Suprapubic skin (tissue), 4 donors: ENCODE measurements at places on chromosomes 11 and 22.

DNA sequence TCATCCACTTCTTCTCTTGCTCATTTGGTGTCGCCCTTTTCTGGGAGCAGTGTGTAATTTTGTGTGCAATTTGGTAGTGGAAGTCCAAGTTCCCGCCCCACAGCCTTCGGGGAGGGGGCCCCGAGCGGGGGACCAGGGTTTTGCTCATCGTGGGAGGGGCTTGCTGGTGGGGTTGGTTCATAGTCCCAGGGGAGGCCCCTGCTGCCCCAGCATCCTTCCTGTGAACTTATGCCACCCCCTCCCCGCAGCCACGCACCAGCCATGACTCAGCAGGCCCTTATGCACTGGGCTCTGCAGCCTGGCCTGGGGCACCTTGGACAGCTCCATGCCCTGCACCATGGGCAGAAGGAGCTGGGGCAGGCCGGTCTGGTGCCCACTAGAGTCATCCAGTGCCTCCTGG is 1183.6 kb downstream of the BRD1 start:
- no peak for DNase-seq

DNA sequence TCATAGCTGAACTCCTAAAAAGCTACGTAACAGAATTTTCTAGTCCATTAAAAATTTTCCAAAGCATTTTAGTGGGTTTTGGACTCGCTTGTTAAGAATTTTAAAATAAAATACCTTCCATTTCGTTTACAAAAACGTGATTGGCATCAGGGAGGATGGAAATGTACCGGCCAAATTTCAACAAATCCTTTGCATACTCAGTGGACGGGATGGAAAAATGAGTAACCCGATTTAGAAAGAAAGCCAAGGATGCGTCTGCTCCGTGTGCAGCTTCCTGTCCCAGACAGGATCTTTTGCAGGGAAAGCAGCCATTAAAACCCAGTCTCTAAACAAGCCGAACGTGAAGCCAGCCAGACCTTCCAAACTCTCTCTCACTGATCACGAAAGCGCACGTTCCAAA is 15.6 kb downstream of the TMEM184B start:
- no peak for DNase-seq

- DNase-seq = no peak
Measured at GRCh38 chr11:90250970-90251369, 28.1 kb upstream of the CHORDC1 start.

GRCh38 chr11:82507288-82507687 is 226.4 kb downstream of the FAM181B start:
- no peak for DNase-seq

DNA sequence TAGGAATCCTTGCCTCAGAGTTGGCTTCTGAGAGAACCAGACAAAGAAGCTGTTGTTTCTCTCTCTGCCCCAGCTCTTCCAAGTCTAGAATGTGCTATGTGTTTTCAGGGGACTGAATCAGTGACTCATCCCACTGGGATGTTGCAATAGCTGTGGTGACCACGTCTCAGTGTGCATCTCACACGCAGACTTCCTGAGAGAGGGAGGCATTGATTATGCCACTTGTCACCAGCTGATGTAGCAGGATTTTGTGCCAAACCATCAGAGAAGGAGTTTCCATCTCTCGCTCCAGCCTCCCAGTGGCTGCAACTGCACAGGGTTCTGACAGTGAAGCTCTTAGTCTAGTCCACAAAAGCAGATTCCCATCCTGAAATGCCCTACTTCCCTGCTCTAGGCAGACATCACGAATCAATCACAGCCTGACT is 455.8 kb downstream of the MIAT start:
- no peak for DNase-seq

- DNase-seq = no peak
Measured at GRCh38 chr11:61908730-61909316, 8.5 kb downstream of the RAB3IL1 start.

GRCh38 chr11:93526641-93527583 is 16.3 kb downstream of the SMCO4 start:
- no peak for DNase-seq

DNA sequence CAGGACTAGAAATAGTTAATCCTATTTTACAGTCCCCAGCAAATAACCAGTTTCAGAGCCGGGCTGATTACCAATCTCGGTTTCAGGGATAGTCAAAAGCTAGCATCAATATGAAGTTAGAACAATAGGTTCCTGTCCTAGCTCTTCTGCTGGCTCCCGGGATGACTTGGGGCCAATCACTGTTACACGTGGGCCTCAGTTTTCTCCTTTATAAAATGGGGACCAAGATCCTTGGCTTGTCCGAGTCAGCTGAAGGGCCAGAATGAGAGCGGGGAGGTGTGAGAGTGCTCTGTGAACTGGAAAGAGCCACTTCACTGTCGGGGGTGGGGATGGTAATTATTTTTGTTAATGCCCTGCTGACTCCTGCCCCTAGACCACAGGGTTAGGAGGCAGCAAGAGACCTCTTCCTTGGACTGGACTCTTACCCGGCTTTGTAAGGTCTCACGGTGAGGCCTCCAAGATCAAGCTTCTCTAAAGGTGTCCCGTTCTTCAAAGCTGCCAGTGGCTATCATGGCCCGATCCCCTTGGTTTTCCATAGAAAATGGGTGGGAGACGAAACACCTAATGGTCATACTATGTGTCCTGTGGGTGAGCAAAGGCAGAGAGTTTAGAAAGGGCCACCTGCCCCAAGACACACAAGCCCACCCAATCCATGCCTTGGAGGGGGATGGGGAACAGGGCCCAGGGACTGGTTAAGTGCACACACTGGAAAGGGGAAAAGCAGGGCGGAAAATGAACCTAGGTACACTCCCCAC is 1.4 kb downstream of the UCP2 start:
- DNase-seq = no peak

- no peak for DNase-seq
Measured at GRCh38 chr11:25824688-25825087, 507.2 kb upstream of the ANO3 start.

DNA sequence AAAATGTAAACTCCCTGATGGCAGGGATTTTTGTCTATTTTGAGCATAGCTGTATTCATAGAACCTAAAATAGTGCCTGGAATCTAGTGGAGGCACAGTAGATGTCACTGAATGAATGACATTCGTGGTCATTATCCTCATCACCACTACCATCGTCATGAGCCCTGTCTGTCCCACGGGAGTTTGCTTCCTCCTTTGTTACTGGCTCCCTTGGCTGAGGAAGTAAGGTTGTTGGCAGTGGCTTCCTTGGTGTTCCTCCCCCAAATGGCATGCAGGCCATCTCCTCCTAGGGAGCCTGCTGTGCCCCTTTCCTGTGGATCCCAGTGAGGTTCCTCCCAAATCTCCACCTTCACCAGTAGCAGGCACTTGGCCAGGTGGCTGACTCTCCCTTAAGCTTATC is 183.0 kb downstream of the CEP164 start:
- no peak for DNase-seq

GRCh38 chr11:35036639-35037038 is 102.3 kb upstream of the CD44 start:
- DNase-seq = no peak

DNA sequence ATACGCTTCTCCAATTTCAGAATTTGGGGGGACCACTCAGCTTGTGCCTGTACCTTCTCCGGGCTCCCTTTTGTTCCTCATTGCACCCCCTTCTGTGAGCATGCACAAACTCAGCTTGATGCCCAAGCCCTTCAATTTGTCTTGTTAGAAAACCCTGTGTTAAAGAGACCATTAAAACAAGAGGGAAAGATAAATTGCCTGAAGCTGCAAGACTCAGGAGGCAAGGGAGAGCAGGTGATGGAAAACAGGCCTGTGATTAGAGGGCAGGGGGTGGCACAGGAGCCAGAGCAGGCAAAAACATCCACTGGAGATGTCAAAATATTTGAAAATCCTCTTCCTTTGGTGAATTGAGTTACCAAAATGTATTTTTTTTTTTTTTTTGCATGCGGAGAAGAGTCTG is 121.7 kb downstream of the MIAT start:
- DNase-seq = no peak

- no peak for DNase-seq
Measured at GRCh38 chr22:50715250-50715649, 22.8 kb upstream of the ACR start.

- no peak for DNase-seq
Measured at GRCh38 chr11:47532597-47533213, 20.2 kb downstream of the CELF1 start.

GRCh38 chr11:13189561-13190426 is 87.8 kb upstream of the BMAL1 start:
- no peak for DNase-seq

DNA sequence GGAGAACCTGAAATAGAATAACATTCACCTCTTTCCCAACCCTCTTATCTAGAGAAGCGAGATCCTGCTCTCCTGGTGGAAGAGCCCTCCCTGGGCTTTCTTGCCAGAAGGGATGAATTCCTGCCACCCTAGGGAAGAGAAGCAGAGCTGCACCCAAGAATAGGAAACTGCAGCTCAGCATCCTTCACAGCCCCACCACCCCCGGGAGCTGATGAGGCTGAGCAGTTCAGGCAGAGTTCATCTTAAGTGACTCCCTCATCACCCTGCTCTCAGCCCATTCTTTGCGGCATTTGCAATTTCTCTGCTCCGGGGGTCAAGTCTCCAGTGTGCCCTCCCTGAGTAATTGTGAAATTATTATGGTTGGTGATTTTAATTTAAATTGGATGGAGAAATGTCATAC is 514.9 kb downstream of the BUD13 start:
- no peak for DNase-seq

DNA sequence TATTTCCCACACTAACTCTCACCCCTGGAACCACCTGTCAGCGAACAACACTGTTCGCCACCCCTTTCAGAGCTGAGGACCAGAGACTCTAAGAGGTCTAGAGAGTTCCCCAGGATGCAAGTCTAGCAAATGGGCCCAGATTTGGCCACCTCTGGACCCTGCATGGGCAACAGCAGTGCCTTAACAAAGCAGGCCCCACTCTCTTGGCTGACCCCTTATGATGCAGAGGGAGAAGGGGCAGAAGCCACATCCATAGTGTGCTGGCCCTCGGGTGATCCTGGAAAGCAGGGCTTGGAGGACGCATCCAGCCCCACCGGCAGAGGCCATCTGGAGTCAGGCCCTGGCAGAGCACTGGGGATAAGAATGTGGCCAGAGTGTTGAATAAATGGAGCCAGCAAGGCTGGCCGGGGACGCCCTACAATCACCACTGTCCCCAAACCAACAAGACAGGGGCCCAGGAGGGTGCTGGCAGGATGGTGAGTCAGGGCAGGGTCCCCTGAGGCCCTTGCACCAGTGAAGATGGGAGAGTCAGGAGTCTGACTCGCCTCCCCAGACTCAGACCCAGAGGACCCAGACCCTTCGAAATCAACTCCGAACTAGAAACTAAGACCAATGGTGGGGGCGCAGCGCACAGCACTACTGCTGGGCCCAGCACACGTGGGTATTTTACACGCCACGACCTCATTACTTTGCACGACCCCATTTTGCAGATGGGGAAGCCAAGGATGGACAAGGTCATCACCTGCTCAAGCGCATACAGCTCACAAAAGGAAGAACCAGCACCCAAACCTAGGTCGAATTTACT is 6.5 kb downstream of the CSNK1E start:
- DNase-seq = no peak

- DNase-seq = no peak
Measured at GRCh38 chr11:61569018-61569417, 11.9 kb downstream of the SYT7 start.

DNA sequence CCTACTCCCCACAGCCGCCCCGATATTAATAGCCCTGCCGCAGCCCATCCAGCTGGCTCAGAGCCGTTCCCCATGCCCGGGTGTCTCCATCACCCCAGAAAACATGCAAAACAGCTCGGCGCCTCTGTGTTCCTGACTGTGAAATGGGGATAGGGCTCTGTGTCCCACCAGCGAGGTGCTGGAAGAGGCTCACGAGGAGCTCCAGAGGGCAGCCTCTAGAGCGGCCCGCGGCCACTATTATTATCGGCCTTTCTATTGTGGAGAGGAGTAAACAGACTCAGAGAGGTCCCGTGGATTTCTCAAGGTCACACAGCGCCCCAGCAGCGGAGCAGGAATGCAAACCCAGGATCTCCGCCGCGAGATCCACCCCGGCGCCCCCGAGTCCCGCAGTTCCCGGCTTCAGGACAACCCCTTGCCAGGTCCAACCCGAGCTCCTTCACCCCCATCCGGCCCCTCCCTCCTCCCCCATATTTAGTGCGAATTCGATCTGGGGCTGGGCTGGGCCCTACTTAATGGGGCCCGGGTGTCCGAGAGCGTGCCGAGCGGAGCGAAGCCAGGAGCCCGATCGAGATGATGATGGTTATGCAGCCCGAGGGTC is at the start of gene ACTN3:
ACTN3 (plus strand) TSS at position 536 of the 598 bp plus-strand sequence; CDS start at position 571, 35 bp downstream.
- no peak for DNase-seq

DNA sequence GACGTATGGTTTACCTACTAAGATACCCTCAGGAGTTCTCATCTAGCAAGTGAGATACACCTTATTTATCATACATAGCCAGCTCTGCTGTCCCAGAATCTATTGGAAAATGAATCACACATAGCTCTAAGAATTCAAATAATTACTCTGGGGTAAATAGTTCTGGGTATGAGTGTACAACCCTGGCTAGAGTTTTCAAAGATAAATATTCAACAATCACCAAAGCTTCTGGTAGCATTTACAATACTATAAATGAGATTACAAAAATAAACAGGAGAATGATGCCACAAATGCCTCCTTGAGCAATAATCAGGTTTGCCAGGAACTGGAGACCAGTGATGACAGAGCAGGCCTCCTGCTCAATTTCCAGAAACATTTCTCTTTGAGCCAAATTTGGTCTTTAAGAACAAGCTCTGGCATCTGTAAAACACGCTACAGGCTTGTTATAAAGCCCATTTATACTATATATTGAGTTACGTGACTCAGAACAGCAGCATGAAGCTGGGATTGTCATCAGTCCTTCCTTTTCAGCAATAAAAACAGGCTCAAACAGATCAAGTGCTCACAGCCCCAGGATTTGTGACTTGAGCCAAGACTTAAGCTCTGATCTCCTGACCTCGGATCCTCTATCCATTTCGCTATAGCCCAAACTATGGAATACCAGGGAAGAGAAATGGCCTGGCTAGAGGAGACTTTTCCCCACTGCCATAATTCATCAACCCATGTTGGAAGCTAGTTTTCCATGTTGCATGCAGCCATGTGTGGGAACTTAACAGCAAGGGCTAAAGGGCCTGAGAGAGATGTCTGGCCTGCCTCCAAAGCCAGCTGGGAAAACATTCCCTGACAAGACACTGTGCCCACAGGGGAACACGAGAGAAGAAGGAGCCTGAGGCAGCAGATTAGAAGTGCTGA is 19.7 kb downstream of the RAB30 start:
- DNase-seq = no peak

GRCh38 chr11:20536784-20537183 is 62.6 kb upstream of the SLC6A5 start:
- DNase-seq = no peak

GRCh38 chr22:23276656-23277582 is 96.6 kb downstream of the BCR start:
- DNase-seq = no peak
